ENCODE measurements at places on chromosomes 6 and 20.

GRCh38 chr20:46188866-46189541, 70.9 kb downstream of the CD40 start:
- no peak for DNase-seq

DNA sequence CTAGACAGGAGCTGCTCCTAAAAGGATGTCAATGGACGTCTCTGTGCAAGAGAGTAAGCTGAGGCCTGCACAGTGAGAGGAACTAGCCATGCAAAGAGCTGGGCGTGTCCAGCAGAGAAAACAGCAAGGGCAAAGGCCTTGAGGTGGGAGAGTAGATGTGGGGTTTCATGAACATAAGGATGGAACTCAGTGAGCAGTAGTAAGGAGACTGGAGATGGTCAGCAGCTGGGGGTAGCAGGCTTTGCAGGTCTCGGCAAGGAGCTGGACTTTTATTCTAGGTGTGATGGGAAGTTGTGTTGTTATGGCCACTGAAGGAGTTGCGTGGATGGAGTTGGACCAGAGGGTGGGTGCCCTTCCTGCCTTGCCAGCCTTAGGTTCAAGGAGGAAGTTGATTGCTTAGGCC, 90.7 kb upstream of the SIRPA start:
- no peak for DNase-seq

GRCh38 chr6:154847318-154847717, 114.1 kb downstream of the SCAF8 start:
- no peak for DNase-seq

DNA sequence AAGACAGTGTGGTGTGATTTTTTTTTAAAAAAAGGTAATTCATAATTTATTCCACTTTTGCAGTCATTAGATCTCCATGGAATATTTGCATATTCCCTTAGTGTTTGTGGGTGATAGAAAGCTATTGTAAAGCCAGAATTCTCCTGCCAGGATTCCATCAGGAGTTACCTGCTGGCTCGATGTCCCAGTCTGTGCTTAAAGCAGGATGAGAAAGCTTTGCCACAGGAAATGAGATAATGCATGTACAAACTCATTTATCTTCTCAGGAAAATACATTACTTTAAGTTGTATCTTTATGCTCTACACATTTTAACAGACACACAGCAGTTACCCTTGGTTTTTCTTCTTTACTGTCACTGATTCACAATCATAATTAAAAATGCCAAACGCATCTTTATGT, 553.0 kb downstream of the CD109 start:
- no peak for DNase-seq

GRCh38 chr20:46507760-46508407, 5.5 kb downstream of the ZNF334 start:
- DNase-seq = no peak

GRCh38 chr6:83474309-83474708, 38.0 kb upstream of the PRSS35 start:
- no peak for DNase-seq

GRCh38 chr6:168305863-168306262, 13.7 kb downstream of the DACT2 start:
- DNase-seq = no peak

DNA sequence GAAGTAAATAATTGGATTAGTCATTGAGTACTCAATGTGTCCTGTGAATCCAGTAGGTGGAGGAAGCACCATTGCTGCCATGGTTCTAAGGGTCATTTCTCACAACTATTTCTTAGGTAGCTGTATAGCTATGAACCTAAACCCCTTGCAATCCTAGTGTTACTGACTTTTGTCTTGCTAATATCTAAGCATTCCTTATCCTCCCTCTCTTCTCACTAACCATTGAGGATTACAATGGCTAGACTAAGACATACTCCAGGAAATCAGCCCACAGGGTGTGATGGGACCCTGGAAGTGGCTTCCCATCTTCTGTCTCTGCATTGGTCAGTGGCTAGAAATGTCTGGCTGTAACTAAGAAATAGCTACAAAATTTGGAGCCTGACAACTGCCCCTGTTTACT, 27.3 kb upstream of the FOXA2 start:
- no peak for DNase-seq

DNA sequence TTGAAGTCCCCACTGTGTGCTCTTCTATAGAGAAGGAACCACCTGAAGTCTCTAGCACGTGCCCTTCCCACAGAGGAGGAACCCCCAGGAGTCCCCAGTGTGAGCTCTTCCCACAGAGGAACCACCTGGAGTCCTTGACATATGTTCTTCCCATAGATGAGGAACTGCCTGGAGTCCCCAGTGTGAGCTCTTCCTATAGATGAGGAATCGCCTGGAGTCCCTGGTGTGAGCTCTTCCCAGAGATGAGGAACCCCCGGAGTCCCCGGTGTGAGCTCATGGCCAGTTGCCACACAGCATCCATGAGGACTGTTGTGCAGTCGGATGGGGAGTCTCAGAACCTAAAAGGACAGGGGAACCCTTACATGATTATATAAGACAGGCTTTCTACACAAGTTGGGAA, 158.1 kb upstream of the THBS2 start:
- DNase-seq = no peak

GRCh38 chr6:132023490-132023889, 72.3 kb upstream of the CCN2 start:
- no peak for DNase-seq

DNA sequence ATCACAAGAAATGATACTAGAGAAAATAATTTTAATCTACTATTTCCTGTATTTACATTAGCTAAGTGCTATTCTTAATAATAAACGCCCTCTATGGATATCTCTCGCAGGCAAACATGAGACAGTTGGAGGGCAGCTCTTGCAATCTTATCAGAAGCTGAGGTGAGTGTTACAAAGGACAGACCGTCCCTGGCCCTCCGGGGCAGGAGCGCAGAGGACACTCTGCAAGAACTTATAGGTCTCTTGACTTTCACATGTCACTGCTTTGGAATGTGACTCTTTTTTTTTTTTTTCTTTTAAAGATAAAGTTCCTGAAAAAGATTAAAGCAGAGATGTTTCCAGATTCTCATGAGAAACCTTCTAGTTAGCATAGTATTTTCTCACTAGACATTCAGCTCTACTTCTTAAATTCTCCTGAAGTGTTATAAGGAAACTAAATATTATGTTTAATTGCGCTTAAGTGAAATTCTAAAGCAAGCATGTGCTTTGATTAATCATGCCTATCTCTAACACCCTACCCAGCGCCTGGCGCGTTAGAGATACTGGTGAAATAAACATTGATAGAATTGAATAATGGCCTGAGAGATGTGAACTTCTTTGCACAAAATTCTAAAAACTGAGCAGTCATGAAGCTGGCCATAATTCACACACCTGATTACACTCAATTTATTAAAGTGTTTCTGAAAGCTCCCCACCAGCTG, 57.4 kb downstream of the SYTL3 start:
- peak; percentile 43 for DNase-seq

DNA sequence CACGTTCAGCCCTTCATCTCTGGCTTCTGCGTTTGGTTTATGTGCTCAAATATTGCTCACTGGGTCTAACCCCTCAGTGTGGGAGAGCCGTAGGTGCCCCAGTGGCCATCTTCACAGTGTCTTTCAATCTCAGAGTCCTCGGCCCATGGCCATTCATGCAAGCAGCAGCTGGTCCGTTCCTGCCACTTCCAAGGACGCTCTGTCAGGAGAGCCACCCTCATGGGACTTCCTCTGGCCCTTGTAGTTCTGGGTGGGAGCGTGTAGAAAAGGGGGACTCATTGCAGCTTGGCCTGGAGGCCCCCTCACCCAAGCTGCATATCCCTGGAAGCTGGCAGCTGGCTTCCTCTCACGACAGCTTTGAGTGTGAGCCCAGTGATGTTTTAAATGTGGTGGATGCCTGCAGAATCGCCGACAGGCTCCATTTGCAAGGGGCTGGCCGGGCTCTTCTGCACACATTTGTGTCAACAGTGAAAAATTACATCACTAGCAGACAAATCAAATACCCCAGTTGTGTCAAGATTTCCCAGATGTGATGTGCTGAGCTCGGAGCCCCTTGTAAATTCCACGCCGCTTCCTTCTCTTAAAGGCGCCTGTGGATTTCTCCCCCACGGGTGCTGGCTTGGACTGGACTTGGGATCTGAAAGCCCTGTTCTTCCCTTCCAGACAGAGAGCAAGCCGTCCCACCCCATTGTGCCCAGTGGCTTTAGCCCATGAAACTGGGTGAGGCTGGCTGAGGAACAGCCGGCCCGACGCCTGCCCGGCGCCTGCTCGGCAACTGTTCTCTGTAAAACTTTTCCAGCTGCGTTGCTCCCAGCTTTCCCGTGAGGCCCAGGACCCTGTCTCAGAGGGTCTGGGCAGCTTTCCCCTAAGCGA, 360.1 kb downstream of the TAF4 start:
- no peak for DNase-seq

DNA sequence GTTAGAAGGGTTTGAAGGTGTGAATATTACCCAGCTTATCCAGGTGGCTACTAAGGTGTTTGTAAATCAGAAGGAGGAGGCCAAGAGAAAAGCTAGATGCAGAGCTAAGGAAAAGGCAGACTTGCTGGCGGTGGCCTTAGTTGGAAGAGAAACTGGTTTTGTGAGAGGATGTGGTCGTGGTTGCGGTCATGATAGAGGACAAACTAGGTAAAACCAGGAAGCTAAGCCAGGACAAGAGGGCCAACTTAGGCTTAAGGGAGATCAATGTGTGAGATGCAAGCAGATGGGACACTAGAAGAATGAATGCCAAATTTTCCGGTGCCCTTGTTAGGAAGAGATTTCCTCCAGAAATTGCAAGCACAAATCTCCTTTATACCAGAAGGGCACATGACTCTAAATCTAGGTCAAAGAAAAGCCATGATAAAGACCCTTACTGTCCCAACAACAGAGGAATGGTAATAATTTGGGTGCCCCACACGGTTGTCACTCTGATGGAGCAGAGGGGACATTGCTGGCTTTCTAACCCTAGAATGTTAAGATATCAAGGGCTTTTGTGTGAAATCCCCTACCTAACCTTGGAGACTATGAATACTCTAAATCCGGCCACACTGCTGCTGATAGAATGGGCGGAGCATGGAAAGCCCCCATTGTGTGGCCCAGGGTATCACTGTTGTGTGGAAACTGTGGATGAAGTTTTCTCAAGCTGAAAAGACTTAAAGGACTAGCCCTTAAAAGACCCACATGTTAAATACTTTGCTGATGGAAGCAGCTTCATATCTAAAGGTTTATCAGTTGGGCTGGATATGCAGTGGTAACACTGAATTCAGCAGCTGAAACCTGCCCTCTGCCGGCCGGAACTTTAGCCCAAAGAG, 7.8 kb downstream of the IL22RA2 start:
- no peak for DNase-seq

- DNase-seq = peak; percentile 99
These were observed 22.2 kb upstream of the CCN5 start for GRCh38 chr20:44692932-44693480.

DNA sequence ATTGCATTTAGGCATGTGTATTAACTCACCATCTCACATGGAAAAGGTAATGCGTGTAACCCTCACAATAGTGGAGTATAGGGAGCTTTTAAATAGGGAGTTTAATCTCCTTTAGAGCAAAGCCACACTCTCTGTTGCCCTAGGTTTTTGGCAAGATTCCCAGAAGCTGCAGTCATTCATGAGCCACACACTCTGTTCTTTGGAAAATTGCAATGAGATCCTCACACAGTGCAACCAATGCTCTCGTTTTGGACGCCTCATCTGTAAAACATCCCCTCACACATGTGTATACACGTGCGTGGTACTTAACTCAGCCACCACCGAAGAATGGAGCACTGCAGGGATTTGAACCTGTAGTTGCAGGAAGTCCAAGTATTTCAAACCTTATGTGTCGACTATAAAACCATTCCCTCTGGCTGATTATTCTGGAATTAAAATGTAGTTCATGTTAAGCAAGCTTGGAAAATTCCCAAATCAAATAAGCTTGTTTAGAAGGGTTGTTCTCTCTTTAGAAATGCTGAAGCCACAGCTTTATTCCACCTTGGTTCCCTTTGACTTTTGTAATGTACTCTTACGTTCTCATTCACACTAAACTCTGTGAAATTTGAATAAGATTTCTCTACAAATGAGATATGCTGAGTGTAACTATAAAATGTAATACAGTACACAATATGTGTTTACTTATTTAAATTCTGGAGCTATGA, 489.8 kb upstream of the MANEA start:
- no peak for DNase-seq

DNA sequence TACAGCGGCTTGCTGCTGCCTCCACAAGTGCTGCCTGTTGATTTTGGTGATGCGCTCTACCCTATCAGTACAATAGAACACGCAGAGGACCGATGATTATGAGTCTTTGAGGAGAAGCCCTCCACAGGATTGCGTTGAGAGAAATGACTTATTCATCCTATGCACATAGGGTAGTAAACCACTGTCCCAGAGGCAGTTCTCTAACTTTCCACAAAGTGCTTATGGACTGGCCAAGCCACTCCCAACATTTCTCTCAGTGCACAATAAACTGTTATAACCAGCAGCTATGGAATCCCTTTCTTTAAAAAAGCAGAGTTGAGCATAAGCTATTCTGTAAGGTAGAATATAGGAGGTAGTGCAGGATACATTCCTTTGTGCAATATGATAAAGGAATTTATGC, 48.2 kb upstream of the REV3L start:
- no peak for DNase-seq

DNA sequence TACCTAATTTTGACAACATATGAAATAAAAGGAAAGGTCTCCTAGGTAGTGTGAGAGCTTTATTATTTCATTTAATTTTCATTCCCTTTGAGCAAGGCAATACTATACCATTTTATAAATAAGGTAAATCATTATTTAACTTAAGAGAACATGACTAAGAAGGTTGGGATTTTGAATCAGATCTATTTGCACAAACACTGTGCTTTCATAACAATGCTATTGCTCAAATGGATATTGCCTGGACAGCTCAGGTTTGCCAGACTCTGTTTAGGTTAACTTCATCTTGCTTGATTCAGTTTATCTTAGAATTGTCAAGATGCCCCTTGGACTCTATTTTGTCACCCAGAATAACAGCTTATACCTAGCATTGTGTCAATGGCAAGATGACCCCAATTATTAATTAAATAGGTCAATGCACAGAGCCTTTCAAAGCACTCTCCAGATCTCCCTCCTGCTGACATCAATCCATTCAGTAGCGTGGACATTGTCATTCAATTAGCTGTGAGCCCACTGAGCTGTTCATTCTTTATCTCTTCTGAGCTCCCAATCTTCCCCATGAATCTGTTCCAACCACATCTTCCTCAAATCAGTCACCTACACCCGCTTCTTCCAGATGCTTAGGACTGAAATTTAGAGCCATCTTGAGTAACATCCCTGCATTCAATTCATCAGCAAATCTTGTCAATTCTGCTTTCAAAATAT, 42.1 kb upstream of the TMEM30A start:
- no peak for DNase-seq

GRCh38 chr6:2450546-2450945, 205.1 kb upstream of the GMDS start:
- no peak for DNase-seq

DNA sequence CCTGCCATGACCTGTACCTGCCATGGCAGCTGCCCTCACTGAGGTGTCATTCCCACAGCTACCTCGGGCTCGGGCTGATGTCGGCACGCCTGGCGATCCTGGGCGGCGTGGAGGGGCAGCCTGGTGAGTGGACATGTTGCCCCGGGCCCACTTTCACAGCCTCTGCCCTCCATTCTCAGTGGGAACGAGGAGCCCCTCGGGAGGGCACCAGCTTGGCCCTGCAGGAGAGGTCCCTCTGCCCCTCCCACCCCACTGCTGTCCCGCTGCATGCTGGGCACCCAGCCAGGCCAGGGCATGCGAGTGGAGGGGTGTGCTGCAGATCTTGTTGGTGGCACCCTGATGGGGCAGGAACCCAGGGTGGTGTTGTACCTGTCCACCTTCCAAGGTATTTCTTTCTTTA, 23.0 kb downstream of the ENTPD6 start:
- DNase-seq = no peak

Measured in HS-27A (cell line).